EH (cell line): ENCODE measurements at places on chromosomes 7 and 10.
A peak's percentile ranks its signal among the peaks of the same experiment; 100 is the strongest.

DNA sequence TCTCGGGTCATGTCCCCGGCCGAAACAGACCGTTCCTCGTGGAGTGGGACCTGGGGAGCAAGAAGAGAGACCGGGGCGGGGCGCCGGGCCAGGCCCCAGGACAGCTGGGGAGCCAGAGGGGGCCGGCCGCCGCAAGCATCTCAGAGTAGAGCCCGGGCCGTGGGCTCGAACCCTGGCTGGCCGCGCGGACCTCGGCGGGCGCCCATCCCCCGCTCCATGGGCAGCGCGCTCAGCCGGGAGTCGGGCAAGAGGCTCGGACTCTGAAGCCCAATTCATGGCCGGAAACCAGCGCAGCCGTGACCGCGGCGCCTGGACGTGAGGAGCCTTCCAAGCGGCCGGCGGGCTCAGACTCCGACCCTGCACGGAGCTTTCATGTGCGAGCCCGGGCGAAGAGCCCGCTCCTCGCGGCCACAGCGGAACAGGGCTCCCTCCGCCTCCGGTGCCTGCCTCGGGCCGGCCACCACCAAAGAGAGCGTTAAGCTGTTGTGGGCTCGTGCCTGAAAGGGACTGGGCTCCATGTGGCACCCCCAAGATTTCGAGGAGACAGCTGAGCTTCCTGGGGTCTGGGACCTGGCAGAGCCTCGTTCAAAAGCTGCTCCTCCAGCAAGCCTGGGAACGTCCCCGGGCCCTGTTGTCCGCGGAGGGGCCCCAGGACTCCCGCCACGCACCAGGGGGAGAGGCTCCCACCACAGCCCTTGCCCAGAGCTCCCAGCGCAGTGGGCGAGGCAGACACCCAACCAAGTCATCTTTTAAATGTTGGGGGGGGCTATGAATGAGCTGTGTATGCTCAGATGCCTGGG, 757 bp upstream of the GRID1 start:
- peak; percentile 15 for DNase-seq

- DNase-seq, result peak; percentile 92
Observed at GRCh38 chr10:72503241-72503640, 122.6 kb downstream of the MICU1 start.

- no peak for DNase-seq
Observed at GRCh38 chr10:95187617-95188016, 6.4 kb upstream of the ACSM6 start.

- no peak for DNase-seq
Observed at GRCh38 chr10:18334116-18334867, 194.1 kb downstream of the CACNB2 start.

- no peak for DNase-seq
Observed at GRCh38 chr10:84012831-84013458, 126.4 kb upstream of the GHITM start.

GRCh38 chr7:48664241-48664640, 260.1 kb upstream of the CDC14C start:
- DNase-seq, result no peak

- peak; percentile 45 for DNase-seq
Observed at GRCh38 chr10:52740913-52741675, 31.5 kb downstream of the MBL2 start.
